Heart left ventricle (tissue), 16 donors: ENCODE measurements at places on chromosomes 13 and 19. TPM values are rescaled to one million over a fixed set of nuclear protein-coding genes. Genes with fewer than 3 reads are reported as not detected.

DNA sequence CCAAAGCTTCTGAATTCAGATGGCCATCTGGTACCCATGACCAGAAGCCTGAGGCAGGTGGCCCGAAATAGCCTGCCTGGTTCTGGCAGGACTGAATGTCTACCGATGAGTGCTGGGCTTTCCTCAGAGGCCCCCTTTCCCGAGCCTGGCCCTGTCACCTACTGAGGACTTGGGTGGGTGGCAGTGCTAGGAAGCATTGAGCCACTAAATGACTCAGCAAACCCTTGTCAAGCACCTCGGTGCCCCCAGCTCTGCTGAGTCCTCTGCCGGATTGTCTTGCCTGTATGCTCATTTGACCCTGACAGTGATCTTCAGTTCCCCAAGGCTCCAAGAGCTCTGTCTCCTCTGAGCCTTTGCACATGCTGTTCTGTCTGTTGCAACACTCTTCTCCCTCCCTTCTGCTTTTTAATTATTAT is 17.9 kb downstream of the PPP1R37 start:
- no peaks in the 10 kb centered on the region for H3K4me1 ChIP-seq
- no peak for DNase-seq
- no peaks in the 10 kb centered on the region for H3K36me3 ChIP-seq
- H3K27me3 ChIP-seq: no peaks in the 10 kb centered on the region
- no peak overlapping the region for H3K4me3 ChIP-seq
- no peak overlapping the region for H3K27ac ChIP-seq

- no peaks in the 10 kb centered on the region for H3K4me1 ChIP-seq
- no peak overlapping the region for H3K27ac ChIP-seq
- peaks cover 16% of the 10 kb centered on the region for H3K27me3 ChIP-seq
- no peaks in the 10 kb centered on the region for H3K36me3 ChIP-seq
These were observed 16.2 kb upstream of the PRODH2 start for GRCh38 chr19:35828692-35829301.

GRCh38 chr19:41457241-41457640 is 14.3 kb downstream of the ERICH4 start:
- peaks cover 23% of the 10 kb centered on the region for H3K4me1 ChIP-seq
- DNase-seq: no peak
- no peaks in the 10 kb centered on the region for H3K27me3 ChIP-seq
- H3K27ac ChIP-seq: no peak overlapping the region
- no peaks in the 10 kb centered on the region for H3K36me3 ChIP-seq
- no peak overlapping the region for H3K4me3 ChIP-seq

LHB gene
- polyA plus RNA-seq: not detected

C19orf81 gene
- not detected for polyA plus RNA-seq

PGLYRP1 gene
- 0.24 TPM for polyA plus RNA-seq
